Hepatocyte (in vitro differentiated cells): ENCODE measurements at places on chromosomes 7 and 10. TPM values are rescaled to one million over a fixed set of nuclear protein-coding genes. Genes with fewer than 3 reads are reported as not detected.

The DNAJC9 gene
- polyA plus RNA-seq = 16.3 and 17.8 TPM in 2 replicates

The GPR15LG gene
- polyA plus RNA-seq = 0.45 and 1.9 TPM in 2 replicates

The FKBP6 gene
- 0.17 TPM in 1 of 2 replicates, not detected in the other for polyA plus RNA-seq

- DNase-seq = no peak
Observed at GRCh38 chr10:49398986-49399385, 3.1 kb upstream of the DRGX start.

DNA sequence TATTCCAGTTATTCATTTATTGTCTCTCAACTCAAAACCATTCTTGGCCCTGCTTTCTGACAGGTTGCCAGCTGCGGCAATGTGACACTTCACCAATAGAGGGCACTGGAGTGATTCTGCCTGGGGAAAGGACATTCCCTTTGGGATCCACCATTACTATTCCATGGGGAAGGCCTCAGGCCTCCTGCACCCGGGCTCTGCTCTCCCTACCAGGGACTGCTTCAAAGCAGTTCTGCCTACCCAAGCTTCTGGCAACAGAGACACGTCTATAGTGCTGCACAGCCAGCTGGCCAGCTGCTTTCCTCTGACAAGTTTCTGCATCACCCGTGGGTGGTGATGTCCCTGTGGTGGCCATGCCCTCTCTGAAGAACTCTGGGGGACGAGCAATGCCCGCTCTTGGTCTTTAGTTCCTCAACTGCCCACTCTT, 163.8 kb downstream of the ELMO1 start:
- DNase-seq = peak; percentile 66

DNA sequence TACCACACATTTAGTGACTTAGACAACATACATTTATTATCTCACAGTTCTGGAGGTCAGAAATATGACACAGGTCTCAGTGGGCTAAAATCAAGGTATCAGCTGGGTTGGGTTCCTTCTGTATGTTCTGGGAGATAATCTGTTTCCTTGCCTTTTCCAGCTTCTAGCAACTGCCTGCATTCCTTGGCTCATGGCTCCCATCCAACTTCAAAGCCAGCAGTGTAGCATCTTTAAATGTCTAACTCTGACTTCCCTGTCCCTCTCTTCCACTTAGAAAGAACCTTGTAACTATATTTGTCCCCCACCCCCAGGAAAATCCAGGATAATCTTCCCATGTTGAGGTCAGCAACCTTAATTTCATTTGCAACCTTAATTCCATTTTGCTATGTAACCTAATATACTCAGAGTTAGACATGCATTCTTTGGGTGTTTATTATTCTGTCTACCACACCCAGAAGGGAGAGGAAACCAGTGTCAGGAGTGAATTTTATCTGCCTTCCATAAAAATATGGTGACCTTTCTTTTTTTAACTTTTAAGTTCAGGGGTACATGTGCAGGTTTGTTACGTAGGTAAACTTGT, 57.3 kb upstream of the SMIM30 start:
- no peak for DNase-seq

GRCh38 chr7:12747687-12748306, 60.4 kb downstream of the ARL4A start:
- no peak for DNase-seq

DNA sequence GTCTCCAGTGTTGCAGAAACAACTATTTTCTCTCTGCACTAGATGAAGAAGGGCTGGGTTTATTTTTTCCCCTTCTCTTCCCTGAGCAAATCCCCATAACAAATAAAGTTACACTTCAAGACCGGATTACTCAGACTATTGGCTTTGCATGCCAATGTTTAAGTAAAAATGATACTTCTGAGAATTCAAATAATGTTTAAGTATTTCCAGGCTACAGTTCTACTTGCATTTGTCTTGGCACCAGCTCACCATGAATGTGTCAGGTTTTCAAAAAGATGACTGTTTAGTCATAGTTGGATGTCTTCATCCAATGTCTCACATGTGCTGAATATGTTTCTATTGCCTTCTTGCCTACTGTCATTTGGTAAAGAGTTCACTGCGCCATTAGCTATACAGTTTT, 912.6 kb downstream of the GATA3 start:
- no peak for DNase-seq

GRCh38 chr10:8305876-8306652, 251.6 kb downstream of the GATA3 start:
- DNase-seq = no peak
